Fibroblast of villous mesenchyme (primary cell): ENCODE measurements at places on chromosomes 12 and 14. TPM values are rescaled to one million over a fixed set of nuclear protein-coding genes. Genes with fewer than 3 reads are reported as not detected.

RAD9B gene
- total RNA-seq = 0.64 and 1.3 TPM in 2 replicates

- DNase-seq = no peak
Observed at GRCh38 chr14:91419044-91419397, 1.4 kb upstream of the CCDC88C start.

DNA sequence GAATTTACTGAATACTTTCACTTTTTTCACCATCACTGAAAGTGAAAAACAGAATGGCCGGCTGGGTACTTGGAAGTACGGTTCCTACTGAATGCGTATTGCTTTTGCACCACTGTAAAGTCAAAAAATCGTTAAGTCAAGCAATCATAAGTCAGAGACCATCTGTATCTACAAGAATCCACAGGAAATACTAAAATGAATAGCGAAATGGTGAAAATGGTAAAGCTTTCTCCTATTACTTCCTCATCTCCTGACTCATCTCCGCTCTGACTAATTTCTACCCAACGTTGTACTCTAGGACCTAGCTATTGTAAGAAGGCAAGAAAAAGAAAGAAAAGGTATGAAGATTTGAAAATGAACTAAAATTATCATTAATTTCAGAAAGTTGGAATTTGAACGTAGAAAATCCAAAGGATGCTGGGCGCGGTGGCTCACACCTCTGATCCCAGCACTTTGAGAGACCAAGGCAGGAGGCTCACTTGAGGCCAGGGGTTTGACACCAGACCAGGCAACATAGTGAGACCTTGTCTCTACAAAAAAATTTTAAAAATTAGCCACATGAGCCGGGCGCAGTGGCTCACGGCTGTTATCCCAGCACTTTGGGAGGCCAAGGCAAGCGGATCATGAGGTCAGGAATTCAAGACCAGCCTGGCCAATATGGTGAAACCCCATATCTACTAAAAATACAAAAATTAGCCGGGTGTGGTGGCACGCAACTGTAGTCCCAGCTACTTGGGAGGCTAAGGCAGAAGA is 5.3 kb upstream of the CDCA4 start:
- no peak for DNase-seq

LHX5 gene
- total RNA-seq = not detected in 2 replicates

GRCh38 chr14:70130482-70130881 is 58.3 kb downstream of the SLC8A3 start:
- DNase-seq = no peak

ATP23 gene
- total RNA-seq = 7.1 and 9.9 TPM in 2 replicates

DNA sequence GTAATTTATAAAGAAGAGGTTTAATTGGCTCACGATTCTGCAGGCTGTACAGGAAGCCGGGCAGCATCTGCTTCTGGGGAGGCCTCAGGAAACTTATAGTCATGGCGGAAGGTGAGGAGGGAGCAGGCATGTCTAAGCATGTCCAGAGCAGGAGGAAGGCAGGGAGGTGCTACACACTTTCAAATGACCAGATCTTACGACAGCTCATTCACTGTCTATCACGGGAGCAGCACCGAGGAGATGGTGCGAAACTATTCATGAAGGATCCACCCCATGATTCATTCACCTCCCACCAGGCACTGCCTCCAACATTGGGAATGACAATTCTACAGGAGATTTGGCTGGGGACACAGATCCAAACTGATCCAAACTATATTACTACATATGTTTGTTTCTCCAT is 10.0 kb downstream of the SFSWAP start:
- no peak for DNase-seq

- no peak for DNase-seq
Observed at GRCh38 chr14:90545966-90546751, 149.3 kb downstream of the CALM1 start.

GRCh38 chr14:45112896-45113781 is 21.1 kb downstream of the FKBP3 start:
- DNase-seq = peak; percentile 40

DNA sequence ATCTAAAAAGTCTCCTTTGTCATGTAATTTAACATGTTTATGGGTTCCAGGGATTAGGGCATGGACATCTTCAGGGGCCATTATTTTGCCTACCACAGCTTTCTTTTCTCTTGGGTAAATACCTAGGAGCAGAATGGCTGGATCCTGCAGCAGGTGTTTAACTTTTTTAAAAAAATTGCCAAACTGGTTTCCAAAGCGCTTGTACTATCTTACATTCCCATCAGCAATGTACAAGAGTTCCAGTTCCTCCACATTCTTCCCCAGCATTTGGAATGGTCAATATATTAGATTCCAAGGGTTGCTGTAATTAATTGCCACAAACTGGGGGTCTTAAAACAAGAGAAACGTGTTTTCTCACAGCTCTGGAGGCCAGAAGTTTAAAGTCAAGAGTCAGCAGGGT is 27.7 kb upstream of the MYL2 start:
- DNase-seq = no peak

DNA sequence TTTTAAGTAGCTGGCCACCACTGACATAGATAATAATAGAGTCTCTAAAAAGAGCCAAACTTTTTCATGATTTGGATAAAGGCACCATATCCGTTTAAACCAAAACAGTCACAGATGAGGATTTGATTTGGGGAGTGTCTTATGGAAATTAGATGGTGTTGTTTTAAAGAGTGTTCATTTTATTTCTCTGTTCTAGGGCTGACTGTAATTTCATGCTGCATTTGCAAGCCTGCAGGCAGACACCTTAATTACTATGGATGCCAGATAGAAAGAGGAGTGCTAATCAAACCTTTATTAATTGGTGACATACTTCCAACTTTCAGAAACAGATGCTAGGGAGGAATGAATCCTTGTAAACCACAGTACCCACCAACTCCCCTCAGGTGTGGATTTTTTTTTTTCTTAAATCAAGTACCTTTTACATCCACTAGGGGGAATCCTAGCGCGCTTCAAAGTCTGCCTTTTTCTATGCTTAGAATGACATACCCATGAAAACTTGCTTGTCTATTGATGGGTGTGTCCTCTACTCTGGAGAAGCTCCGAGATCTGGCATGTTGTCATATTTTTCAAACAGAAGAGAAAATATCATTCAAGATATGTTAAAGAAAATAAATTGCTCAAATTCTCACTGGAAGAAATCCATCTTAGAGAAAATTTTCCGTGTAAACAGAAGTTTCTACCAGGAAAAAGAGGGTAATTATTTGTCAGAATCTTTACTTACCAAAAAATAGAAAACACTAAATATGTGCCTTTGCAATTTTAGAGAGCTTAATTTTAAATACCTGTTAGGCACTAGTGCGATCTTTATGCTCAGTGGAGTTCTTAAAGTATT is 14.2 kb upstream of the PLXNC1 start:
- DNase-seq = peak; percentile 72

GRCh38 chr12:106564678-106565329 is 18.0 kb upstream of the RFX4 start:
- DNase-seq = no peak

PPFIA2 gene
- total RNA-seq = 3.9 and 4.7 TPM in 2 replicates

GRCh38 chr14:43471595-43471994 is 1035.5 kb downstream of the FSCB start:
- DNase-seq = no peak

DNA sequence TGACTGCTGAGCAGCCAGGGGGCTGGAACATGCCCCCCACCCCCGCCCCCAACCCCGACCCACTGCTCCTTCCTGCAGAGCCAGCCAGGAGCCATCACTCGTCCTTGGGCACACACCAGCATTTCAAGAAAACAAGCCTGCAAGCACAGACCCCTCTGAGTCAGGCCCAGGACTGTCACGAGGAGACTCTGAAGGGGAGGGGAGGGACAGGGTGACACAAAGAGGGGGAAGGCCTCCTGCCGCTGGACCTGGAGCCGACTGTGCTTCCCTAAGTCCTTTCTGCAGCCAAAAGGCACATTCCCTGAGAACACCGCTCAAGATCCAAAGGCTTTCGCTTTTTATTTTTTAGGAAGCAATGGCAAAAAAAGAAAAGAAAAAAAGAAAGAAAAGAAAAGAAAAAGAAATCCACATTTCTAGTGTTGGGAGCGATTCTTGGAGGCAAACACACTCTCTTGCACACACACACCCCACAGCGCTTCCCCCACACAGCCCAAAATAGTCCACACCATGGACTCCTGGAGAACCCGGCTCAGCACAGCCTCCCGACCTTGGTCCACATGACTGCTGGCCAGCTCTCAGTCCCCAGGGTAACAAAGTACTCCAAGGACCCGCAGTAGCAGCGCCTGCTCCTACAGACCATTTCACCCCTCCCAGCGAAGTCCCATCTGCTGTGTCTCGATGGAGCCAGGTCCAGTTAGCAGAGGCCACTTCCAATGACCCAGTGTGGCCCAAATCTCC is 101.7 kb downstream of the DPF3 start:
- DNase-seq = peak; percentile 9
